ENCODE measurements at places on chromosomes 3 and 15.
A peak's percentile ranks its signal among the peaks of the same experiment; 100 is the strongest.

DNA sequence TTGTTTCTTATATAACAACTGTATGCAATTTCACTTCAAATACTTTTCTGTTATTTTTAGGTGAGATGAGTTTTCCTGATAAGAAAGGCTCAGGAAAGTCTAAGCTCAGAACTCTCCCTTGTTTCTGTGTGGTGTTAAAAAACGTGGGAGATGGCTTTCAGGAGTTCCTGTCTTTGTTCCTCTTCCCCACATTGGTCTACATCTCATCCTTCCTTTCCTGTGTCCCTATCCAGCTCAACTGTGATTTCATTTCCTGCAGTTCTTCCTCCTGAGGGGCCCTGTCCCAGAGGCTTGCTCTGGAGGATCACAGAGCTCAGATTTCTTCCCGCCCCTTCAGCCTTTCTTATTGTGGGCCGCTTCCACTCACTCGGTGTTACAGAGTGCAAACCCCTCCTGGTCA lies 11.2 kb downstream of the SEC13 start:
- no peak for DNase-seq

GRCh38 chr3:169146179-169146665 lies 517.3 kb downstream of the MECOM start:
- peak; percentile 80 for DNase-seq

DNA sequence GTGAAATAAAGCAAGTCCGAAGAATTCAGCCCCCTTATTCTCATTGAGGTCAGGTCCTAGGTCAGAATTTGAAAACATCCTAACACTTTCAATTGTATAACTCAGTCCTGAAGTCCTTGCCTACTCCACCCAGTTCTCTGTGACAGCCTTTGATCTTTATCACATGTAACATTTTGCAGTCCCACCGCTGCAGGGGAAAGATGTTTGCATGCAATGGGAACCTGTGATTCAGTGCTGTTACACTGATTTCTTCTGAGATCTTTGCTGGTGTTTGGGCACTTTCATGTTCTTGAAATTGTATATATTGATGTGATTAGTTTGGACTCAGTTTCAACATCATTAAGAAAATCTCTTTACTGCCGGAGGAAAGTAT lies 18.0 kb upstream of the SECISBP2L start:
- no peak for DNase-seq

- DNase-seq, result no peak
Observed at GRCh38 chr3:9590282-9590791, 36.7 kb upstream of the LHFPL4 start.

DNA sequence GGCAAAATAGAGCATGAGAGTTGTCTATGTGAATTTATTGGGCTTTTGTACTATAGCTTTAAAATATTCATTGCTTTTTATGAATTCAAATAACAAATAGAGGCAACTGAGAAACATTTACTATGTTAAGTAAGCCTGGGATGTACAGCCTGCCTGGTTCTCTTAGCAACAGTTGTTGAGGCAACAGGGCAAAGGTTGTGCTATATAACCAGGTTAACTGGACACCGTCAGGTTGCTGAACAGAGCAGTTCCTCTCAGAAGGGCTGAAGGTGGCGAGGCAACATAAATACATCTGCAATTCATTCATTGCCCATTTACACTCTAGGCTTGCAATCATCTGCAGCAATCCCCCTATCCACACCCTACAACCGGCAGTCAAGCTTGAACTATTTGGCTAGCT lies 78.2 kb downstream of the GTF2E1 start:
- DNase-seq, result no peak

GRCh38 chr3:42778644-42779043 lies 5.6 kb upstream of the CCDC13 start:
- DNase-seq, result peak; percentile 50

GRCh38 chr15:61974759-61975158 lies 85.5 kb downstream of the VPS13C start:
- peak; percentile 4 for DNase-seq

DNA sequence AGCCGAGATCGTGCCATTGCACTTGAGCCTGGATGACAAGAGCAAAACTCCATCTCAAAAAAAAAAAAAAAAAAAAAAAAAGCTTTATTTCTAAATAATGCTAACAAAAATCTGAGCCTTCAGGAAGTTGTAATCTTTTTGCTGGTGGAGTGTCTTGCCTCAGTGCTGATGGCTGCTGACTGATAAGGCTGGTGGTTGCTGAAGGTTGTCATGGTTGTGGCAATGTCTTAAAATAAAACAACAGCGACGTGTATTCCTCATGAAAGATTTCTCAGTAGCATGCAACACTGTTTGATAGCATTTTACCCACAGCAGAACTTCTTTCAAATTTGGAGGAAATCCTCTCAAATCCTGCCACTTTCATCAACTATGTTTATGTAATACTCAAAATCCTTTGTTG lies 77.4 kb upstream of the PTPRG start:
- no peak for DNase-seq

GRCh38 chr3:69180869-69181591 lies 58.6 kb upstream of the LMOD3 start:
- no peak for DNase-seq

GRCh38 chr3:43587303-43587702 lies 34.5 kb downstream of the ANO10 start:
- DNase-seq, result no peak

DNA sequence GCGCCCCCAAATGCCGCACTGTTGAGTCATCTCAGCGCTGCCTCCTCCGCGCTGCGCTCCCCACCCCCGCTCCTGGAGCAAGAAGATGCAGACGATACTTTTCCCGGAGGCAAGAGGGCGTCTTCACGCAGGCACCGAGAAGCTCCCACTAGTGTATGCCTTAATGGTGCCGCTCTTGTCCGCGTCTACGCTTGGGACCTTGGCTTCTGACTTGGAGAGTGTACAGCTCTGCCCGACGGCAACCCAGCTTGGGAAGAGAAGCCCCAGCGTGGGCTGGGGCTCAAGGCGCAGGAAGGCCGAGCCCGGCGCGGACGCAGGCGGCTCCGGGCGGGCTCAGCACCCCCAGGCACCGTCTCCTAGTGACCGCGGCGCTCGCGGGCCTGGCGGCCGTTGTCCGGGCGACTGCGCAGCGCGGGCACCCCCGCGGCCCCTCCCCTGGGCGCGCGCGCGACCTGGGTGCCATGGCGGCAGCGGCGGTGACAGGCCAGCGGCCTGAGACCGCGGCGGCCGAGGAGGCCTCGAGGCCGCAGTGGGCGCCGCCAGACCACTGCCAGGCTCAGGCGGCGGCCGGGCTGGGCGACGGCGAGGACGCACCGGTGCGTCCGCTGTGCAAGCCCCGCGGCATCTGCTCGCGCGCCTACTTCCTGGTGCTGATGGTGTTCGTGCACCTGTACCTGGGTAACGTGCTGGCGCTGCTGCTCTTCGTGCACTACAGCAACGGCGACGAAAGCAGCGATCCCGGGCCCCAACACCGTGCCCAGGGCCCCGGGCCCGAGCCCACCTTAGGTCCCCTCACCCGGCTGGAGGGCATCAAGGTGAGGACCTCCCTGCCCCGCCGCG lies at the start of gene P4HTM:
P4HTM (plus strand) TSS at position 446 of the 840 bp plus-strand sequence; CDS start at position 462, 16 bp downstream.
- DNase-seq, result peak; percentile 98

DNA sequence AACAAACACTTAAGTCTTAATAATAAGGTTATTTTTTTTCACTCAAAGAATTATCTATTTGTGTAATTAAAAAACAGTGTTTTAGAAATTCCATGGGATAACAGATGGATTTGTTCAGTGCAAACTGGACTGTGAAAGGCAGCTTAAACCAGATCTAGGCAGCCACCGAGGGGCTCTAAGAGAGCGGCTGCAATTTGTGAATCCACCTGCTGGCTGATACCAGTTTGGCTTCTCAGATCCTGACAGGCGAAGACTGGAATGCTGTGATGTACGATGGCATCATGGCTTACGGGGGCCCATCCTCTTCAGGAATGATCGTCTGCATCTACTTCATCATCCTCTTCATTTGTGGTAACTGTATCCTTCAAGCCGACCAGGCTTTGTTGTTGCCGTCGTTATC lies 119.6 kb downstream of the CHDH start:
- DNase-seq, result no peak

DNA sequence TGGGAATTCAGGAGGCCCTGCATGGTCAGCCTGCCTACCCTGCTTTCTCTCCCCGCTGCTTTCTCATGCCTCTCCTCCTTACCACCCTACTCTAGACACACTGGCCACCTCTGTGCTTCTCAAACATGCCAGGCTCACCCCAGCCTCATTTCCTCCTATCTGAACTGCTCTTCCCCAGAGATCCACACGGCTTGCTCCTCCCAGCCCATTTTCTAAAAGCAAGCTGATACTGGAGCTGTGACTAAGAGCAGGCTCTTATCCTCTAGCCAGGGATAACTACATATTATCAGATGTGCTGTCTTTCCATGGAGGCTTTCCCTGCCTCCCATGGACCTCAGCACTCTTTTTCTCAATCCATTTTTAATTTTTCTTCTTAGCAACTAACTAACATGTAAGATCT lies 85.9 kb downstream of the BOC start:
- DNase-seq, result no peak

DNA sequence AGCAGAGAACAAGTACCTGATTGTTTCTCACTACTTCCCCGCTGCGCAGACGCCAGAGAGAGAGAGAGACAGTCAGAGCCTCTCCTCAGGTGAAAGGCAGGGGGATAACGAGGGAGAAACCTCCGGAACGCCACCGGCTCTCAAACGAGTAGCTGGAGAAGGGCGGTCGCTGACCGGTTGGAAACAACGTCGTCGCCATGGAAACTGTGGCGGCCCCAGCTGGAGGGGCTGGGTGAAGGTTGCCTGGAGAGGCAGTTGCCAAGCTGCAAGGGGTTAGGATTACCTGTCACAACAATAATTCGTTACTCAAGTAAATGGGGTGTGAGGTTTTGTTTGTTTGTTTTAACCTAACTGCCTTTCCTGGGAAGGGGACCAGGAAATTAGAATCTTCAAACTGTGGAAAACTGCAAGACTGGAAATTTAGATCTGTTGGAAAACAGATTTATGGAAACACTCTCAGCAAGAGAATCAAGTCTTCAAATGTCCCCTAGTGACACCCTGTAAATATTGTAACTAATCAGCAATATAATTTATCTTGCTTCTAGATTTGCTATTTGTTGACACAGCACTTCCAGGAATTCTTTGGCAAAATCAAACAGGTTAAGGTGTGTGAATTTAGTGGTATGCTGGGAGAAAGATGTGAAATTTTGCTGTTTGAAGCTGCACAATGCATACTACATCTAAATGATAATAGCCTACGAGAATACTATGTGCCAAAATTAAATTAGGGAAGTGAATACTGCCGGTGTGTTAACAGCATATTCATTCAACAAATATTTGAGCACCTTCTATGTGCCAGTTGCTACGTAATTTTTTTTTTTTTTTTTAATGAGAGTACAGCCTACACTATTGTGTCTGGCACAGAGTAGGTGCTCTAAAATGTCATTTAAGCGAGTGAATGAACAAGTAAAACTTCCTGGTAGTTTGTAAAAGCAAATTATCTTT lies at the start of gene DNAH12:
DNAH12 (minus strand) TSS at position 164 of the 945 bp plus-strand sequence. CDS start 1,474 bp downstream, outside the sequence.
- DNase-seq, result peak; percentile 91

DNA sequence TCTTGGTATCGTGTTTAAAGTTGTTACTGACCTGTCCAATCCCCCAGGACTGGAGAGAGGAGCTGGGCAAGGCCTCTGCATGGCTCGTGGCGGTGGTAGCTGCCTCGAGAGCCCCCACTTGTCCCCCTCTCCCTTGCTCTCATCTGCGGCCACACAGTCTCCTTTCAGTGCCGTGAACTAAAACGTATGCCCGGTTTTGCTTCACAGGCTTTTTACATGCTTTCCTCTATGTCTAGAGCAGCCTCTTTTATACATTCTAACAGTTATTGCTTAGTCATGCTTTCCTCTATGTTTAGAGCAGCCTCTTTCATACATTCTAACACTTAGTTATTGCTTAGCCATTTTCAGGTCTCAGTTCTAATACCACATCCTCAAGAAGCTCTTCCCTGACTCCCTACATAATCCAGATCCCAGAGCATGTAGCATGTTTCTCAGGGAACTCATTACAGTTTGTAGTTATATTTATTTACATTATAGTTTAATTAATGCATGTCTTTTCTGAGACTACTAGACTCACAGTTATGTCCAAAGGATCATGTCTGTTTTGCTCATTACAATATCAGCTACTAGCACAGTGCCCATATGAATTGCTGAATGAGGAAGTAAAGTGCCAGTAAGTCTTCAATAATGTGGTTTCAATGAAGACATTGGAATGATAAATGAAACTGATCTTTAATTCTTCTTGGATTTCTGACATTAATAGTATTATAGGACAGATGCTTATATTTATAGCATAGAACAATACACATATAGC lies 66.5 kb upstream of the TBL1XR1 start:
- no peak for DNase-seq

DNA sequence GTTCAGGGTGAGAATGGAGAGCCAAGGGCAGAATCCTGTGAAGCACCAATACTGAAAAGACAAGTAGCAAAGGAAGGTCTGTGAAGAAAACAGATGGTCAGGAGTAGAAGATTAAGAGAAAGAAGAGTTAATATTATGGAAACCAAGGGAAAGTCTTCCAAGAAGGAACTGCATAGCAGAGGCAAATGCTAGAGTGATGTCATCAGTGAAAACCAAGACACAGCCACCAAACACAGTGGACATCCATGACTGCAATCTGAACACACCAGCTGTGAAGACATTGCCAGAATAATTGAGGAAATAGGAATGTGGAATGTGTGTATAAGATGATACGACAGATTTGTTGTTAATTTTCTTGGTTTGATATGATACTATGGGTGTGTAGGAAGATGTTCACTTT lies 26.8 kb upstream of the ZBTB38 start:
- no peak for DNase-seq

DNA sequence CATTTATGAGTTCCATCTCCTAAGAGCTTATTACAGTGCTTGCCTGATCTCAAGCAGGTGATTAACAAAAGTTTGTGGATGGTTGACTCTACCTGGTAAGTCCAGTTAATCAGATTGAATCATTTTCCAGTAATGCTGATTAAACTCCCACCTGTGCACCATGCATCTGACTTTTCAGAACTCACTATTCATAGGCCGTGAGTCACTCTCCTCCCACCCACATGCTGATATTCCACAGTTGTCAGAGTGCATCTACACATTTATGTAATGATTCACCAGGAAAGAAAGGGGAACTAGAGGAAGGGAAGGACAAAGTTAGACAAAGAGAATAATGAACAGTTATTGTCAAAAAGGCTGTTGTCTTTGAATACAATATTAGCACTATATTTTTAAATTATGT lies 106.2 kb upstream of the UBE3A start:
- DNase-seq, result peak; percentile 64

GRCh38 chr3:101202640-101203039 lies 117.7 kb downstream of the IMPG2 start:
- DNase-seq, result no peak

DNA sequence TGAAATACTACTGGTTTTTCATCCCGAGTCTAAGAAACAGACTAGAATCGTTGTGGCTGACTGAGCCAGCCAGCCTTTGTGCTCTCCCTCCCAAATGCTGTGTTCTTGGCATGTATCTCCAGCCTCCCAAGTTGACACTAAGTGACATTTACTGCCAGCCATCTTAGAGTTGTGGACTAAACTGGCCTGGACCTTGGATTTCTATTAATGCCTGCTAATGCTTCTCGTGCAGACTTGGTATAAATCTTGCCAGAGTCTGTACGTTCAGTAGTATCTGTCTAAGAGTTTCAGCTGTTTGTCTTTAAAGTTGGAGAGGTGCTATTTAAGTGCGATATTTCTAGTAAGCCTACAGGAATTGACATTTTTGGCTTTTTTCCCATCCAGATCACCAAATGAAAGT lies 166.6 kb upstream of the BHLHE40 start:
- no peak for DNase-seq

- peak; percentile 50 for DNase-seq
Observed at GRCh38 chr15:51377038-51377786, 35.8 kb downstream of the GLDN start.
